ENCODE measurements at places on chromosomes 2 and 18.

DNA sequence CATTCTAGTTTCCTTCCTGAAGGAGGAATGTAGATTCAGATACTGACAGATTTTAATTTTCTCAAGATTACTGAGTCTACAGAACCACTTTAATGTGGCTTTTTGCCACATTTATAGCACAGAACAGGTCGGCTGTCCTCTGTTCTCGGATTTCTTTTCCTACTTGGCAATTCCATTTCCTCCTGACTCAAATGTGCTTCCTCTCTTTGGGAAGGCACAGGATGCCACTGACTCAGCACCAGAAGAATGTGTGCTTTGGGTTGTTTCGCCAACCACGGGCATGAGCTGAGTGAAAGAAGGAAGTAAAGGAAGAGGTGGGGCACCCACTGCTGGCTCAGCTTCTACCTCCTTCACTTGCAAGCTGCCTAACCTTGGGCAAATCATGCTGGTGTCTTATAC is 970.6 kb upstream of the ACVR2A start:
- DNase-seq, result no peak

DNA sequence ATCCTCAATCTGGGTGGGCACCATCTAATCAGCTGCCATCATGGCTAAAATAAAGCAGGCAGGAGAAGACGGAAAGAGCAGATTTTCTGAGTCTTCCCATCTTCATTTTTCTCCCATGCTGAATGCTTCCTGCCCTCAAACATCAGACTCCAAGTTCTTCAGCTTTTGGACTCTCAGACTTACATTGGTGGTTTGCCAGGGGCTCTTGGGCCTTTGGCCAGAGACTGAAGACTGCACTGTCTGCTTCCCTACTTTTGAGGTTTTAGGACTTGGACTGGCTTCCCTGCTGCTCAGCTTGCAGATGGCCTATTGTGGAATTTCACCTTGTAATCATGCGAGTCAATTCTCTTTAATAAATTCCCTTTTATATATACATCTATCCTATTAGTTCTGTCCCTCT is 36.6 kb downstream of the DIPK1C start:
- DNase-seq, result no peak

- DNase-seq, result peak; percentile 40
These were observed 51.9 kb downstream of the SLC4A1AP start for GRCh38 chr2:27715318-27716210.

DNA sequence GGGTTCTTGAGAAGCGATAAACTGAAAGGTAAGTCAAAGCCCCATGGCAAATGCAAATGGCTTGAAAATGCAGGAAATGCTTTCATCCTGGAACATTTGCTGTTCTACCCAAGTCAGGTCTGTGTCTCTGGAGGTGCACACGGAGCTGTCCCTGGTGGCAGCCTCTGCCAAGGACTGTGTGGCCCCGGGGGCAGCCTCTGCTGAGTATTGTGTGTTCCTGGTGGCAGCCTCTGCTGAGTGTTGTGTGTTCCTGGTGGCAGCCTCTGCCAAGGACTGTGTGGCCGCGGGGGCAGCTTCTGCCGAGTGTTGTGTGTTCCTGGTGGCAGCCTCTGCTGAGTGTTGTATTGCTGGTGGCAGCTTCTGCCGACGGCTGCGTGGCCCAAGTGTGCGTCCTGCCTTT is 135.6 kb upstream of the ALKAL2 start:
- no peak for DNase-seq

GRCh38 chr2:146734821-146735190 is 1110.0 kb upstream of the ACVR2A start:
- no peak for DNase-seq

- no peak for DNase-seq
These were observed 15.4 kb upstream of the E2F6 start for GRCh38 chr2:11481426-11481788.

DNA sequence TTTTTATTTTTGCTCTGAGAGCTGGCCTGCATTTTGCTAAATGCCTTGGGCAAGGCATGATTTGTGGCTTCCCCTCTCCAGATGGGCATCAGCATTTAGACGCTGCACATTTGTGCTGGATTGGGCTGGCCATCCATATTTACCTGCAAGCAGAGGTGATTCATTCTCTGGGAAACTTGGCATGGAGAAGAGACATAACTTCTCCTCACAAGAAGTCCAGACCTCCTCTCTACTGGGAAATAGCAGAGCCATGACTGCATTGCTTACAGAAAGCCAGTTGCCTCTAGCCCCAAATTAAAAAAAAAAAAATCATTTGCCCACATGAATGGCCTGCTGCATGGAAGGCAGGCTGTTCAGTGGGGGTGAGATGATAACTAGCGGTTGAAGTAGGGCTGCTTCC is 120.1 kb downstream of the ACTR3 start:
- no peak for DNase-seq

DNA sequence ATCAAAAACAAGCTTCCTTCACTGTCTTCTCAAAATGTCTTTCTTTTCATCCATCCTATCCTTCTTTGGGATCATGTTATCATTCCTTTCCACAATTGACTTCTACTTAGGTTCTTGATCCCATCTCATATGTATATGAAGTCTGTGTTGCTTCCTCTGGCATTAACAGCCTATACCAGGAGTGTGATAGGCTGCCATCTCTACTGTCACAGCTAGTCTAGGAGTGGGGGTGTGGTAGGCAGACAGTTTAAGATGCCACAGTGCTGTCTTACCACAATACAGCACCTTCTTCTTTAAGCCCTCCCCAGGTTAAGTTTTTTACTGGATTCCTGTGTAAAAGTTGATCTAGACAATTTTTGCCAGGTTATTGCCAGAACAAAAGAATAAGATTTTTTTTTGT is 3.7 kb upstream of the HTR2B start:
- DNase-seq, result no peak

DNA sequence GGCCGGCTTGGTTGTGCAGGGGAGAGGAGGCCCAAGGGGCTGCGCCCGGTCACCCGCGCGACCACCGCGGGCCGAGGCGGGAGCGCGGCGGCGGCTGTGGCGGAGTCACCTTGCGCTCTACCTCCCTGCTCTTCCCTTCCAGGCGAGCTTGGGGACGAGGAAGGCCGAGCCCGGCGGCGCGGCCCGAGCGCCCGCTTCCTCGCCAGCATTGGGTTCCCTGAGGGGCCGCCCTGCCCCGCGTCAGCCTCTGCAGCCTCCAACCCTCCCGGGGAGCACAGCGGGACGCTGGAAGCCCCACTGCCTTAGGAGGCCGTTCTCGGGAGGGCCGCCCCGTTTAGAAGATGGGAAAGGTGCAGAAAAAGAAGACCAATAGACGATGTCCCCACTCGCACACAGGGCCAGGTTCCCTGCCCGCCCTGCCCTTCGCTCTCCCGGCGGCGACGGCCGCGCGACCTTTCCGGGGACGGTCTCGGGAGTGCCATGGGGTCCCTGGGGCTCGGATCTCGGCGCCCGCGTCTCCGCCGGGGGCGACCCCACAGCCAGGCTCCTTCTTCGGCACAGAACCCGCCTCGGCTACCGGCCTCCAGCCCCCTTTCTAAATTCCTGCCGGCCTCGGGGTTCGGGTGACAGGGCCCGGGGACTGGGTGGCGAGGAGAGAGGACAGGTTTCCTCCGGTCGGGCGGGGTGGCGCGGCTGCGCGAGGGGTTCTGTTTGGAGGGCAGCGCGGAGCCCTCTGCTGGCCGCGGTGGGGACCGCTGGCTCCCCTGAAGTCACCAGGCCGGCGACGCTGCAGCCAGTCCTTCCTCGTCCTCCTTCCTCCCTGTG is 85.5 kb downstream of the HS6ST1 start:
- DNase-seq, result peak; percentile 88

DNA sequence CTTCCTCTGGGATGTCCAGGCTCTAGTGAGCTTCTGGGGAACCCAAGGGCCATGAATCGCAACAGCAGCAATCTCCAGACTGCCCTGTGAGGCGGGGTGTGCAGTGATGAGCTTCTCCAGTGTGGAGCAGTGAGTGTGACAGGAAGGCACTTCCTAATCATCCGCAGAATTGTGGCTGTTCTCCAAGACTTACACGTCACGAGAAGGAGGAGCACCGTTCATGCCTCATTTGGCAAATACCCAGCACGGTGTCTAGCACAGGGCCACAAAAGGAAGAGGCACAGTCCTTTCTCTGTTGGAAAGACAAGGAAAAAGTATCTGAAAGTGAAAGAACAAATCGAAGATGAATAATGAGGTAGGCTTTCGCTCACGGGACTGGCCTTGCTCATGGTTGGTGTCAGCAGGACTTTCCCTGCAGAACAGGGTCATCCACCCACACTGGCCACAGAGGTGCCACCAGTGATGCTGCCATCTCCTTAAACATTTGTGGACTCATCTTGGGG is 125.1 kb upstream of the HAAO start:
- DNase-seq, result no peak

GRCh38 chr2:152387041-152387440 is 52.1 kb downstream of the FMNL2 start:
- no peak for DNase-seq

- DNase-seq, result no peak
These were observed 104.9 kb upstream of the NDUFV2 start for GRCh38 chr18:8997634-8998033.

DNA sequence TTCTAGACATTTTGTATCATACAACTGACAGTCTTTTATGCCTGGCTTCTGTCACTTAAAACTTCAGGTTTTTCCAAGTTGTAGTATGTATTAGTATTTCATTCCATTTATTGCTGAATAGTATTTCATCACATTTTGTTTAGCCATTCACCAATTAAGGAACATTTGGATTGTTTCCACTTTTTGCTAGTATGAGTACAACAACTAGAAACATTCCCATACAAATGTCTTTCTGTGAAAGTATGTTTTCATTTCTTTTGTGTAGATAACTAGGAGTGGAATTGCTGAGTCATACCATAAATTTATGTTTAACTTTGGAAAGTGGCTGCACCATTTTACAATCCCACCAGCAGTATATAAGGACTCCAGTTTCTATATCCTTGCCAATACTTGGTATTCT is 135.9 kb downstream of the ATAD2B start:
- DNase-seq, result no peak

- no peak for DNase-seq
These were observed 46.6 kb downstream of the HNMT start for GRCh38 chr2:138010890-138011289.

GRCh38 chr2:130728007-130728454 is 839 bp upstream of the GPR148 start:
- DNase-seq, result peak; percentile 19

DNA sequence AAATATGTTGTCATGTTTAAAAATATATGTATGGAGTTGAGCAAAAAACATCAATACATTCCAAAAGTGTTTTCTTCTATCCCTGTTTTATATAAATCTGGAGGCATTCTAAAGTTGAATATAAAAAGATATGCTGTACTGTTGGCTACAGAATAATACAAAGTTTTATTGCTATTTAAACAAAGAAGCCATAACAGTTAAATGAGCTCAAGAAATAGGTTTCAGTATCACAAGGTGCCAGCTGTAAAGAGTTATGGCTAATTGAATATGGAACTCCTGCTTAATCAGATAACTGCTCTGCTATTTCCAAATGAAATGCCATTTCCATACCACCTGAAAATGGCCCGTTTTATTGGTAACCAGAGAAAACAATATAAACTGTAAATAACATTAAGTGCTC is 55.0 kb downstream of the LNPK start:
- DNase-seq, result no peak

- peak; percentile 51 for DNase-seq
These were observed 150.7 kb upstream of the DLX2 start for GRCh38 chr2:172253190-172254052.

- no peak for DNase-seq
These were observed 35.0 kb downstream of the SUMO1 start for GRCh38 chr2:202203348-202203747.

GRCh38 chr18:13019301-13019700 is 28.1 kb downstream of the CEP192 start:
- no peak for DNase-seq

DNA sequence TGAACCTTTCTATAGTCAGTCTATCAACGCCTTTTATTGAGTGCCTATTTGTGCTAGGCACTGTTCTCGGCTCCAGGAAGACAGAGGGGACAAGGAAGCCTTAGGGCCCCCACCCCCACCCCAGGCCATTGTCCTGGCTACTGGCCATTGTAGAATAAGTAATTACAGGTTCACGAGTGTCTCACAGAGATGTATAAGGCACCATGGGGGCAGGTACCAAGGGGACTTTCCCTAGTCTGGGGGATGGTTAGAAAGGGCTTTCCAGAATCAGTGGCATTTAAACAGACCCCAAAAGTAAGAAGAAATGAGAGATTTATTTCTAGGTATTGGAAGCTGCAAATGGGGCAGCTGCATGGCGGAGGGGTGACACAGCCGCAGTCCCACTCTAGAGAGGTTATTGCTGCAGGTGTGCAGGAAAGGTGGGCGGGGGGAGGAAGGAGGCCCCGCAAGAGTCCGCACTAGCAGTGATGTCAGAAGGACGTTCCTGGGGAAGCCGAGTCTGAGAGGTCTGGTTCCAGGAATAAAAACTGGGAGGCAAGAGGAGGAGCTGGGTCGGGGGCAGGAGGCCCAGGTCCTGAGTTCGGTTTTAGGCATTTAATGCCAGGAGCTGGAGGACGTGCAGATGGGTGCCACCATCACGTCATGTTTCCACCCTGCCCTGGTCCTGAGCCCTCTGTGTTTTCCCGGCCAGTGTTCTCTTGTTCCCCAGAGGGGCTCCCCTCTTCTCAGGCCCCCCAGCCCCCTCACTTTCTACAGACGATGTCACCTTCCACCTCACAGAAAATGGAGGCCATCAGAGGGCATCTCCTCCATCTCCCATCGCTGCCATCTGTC is 30.5 kb downstream of the FOSL2 start:
- DNase-seq, result no peak

Data from stimulated activated CD4-positive, alpha-beta T cell treated with anti-CD3 and anti-CD28 coated beads, Interleukin-4, amount 100 ng/mL, for 1 hour (primary cell).